ENCODE measurements at places on chromosomes 2 and 18.

- DNase-seq, result peak; percentile 10
These were observed at the start of gene IL1R1 for GRCh38 chr2:102141970-102142828. IL1R1 (plus strand) TSS chr2:102142746; CDS start chr2:102157725, 14,979 bp downstream.

- DNase-seq, result peak; percentile 45
These were observed 4.5 kb upstream of the DYM start for GRCh38 chr18:49464718-49465598.

DNA sequence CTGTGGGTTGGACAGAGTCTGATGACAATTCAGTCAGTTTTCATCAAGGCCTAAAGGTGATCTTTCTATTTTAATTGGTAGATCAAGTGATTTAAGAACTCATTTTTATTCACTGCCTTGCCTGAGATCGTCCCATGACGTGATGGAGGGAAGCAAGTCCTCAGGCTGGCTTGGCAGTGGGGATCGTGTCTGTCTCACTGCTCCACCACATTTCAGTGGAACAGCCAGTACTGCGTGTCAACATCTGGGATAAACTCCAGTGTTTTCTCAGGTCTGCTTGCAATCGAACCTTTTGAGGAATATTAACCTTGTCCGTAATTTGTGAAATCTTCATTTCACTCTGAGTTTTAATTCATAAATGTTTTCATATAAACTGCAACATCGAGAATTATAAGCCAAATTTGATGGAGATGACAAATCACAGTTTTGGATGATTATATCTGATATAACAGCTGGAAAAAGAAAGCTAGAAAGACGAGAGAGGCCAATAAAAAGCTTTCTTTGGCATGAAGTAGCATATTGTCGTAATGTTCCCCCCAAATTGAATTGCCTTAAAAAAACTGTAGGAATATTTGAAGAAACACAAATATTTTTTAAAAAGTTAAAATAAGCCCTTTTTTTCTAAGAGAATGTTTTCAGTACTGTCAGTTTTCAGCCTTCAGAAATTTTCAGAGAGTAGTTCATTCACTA is 414.7 kb upstream of the SPRED2 start:
- DNase-seq, result no peak

- no peak for DNase-seq
These were observed 36.6 kb downstream of the DPYSL5 start for GRCh38 chr2:26884486-26884885.

- DNase-seq, result peak; percentile 59
These were observed 38.0 kb downstream of the CABYR start for GRCh38 chr18:24176727-24177416.

- DNase-seq, result no peak
These were observed 719.5 kb downstream of the DPP10 start for GRCh38 chr2:115161771-115162493.
